D721Med (cell line): ENCODE measurements at places on chromosomes 12 and 14.

DNA sequence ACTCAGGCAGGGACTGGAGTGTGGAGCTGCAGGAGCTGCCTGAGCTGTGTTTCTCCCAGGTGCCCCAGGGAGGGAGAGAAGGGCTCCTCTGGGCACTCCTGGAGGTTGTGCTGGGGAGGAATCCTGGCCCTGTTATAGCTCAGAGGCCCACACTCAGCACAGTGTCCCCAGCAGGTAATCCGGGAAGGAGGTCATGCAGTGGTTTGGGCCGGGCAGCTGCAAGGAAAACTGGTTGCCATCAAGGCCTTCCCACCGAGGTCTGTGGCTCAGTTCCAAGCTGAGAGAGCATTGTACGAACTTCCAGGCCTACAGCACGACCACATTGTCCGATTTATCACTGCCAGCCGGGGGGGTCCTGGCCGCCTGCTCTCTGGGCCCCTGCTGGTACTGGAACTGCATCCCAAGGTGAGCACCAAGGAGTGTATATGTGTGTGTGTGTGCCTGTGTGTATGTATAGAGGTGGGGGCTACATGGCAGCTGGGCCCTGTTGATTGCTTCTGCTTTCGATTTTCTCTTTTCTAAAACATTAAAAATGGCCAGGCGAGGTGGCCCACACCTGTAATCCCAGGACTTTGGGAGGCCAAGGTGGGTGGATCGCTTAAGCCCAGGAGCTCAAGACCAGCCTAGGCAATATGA is 2.0 kb downstream of the AMHR2 start:
- no peak for DNase-seq

DNA sequence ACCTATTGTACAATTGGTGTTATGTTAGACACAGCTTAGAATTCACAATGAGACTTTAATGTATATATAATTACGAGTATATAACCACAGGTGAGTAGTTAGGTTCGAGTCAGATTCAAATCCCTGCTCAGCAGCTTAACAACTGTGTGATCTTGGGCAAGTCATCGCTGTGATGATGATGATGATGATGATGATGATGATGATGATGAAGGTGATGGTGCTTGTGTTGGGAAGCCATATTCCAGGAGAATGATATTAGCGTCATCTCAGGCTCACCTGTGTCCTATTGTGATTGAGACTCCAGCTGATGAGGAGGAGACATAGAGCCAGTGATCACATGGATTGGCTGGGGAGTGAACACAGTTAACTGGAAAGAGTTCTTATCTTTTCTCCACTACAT is 16.5 kb downstream of the RFX4 start:
- DNase-seq: no peak

DNA sequence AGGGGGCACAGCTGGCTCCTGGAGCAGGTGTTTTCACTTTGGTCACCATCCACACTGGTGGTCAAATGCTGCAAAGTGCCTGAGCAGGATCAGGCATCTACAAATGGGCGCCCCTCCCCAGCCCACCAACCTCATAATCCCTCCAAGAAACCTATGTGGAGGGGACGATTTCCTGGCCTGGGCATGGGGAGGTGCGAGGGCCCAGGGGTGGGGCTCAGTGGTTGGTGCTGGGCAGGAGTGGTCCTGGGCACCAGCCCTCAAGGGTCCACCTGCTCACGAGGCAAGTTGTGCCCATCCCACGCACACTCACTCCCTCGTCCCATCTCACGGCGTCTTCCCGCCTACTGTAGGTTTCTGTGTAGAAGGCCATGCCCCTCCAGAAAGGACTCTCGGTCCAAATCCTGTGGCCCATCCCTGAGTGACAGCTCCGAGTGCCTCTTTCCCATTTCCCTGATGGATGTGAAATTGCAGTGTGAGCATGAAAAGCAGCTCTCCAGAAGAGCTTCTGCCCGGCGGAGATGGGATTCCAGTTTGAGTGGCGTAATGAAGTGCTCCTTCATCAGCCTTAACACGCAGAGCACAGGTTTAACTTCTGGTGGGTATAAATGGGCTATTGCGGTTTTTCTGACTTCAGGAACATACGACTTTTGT is 36.9 kb downstream of the SLC15A4 start:
- DNase-seq: no peak

GRCh38 chr12:27754795-27755194 is 25.2 kb upstream of the KLHL42 start:
- no peak for DNase-seq

GRCh38 chr12:130424858-130425697 is 87.4 kb downstream of the PIWIL1 start:
- DNase-seq: no peak

- no peak for DNase-seq
Measured at GRCh38 chr12:121383601-121384021, 16.3 kb upstream of the RNF34 start.

- no peak for DNase-seq
Measured at GRCh38 chr12:55051197-55051947, 31.6 kb downstream of the NEUROD4 start.

DNA sequence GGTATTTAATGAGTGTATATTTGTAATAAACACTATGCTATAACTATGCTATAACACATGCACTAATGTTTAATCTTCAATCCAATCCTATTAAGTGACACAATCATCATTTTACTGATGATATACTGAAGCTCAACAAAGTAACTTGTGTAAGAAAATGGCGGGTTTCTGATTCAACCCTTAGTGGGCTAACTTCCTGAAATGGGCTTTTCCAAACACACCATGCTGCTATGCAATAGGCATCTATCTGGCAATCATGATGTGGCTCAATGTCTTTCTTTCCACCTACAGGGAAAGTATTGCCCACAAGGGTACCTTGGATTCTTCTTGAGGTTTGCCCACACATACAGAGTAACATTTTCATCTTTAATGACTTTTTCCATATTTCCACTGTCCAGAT is 48.3 kb downstream of the DNAI7 start:
- no peak for DNase-seq

DNA sequence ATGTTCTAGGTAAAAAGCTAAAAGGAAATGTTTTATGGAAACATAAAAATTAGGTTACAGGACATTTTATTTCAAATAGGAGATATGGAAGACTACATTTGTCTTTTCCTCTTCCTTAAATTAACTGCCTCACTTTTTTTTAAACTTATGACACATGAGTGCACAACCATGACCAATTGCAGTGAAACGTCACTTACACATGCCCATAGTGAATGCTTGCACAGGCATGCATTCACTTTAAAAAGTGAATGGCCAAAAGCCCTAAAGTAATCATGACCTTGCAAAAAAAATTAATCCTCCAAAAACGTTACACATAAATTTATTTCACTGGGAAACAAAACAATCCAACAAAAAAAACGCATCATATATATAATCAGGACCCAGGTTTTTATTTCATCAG is 343.2 kb upstream of the TMTC1 start:
- DNase-seq: no peak

- DNase-seq: no peak
Measured at GRCh38 chr14:66445936-66446335, 40.2 kb upstream of the CCDC196 start.

DNA sequence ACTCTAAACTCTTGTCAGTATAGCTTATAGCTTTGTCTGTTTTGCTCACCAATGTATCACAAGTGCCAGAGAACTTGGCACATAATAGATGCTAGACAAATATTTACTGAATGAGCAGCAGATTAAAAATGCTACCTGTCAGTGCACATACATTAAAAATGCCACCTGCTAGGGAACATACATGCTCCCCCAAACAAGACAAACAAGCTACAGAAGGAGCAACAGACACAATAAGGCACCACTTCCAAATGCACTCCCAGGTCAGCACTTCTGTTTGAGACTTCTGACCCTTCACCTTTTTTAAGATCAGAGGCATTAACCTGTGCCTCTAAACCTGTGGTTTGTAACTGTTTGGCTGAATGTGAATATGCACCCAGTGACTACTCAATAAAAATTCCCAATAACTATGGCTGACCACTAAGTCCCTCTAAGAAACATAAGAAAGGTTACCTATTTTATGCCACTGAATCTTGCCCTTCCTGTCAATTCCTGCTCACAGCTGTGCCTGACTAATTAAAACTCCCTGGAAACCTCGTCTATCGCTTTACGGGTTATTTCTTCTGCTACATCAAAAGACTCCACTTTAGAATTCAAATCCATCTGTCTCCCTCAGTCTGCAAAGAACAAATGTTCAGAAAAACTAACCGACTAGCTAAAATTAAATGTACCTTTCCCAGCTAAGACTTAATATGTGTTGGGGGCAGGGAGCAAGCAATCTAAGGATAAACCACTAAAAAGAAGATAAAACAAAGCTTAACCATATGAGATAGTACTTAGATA is 41.0 kb downstream of the HECTD4 start:
- no peak for DNase-seq

DNA sequence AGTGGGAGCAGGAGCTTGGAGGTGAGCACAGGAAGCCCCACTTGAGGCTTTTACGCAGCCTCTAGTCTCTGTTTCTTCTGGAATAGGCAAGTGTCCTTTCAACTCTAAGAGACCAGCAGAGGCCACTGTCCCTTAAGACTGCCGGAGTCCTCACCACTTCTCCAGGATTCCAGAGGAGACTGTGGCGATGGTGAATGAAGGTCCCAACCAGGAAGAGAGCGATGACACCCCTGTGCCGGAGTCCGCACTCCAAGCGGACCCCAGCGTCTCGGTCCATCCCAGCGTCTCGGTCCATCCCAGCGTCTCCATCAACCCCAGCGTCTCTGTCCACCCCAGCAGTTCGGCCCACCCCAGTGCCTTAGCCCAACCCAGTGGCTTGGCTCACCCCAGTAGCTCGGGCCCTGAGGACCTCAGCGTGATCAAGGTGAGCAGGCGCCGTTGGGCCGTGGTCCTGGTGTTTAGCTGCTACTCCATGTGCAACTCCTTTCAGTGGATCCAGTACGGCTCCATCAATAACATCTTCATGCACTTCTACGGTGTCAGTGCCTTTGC is 442 bp downstream of the FLVCR2 start:
- DNase-seq: no peak

- DNase-seq: no peak
Measured at GRCh38 chr12:111034083-111034885, 113.9 kb upstream of the MYL2 start.

GRCh38 chr12:103198499-103198898 is 241.0 kb downstream of the ASCL1 start:
- no peak for DNase-seq

DNA sequence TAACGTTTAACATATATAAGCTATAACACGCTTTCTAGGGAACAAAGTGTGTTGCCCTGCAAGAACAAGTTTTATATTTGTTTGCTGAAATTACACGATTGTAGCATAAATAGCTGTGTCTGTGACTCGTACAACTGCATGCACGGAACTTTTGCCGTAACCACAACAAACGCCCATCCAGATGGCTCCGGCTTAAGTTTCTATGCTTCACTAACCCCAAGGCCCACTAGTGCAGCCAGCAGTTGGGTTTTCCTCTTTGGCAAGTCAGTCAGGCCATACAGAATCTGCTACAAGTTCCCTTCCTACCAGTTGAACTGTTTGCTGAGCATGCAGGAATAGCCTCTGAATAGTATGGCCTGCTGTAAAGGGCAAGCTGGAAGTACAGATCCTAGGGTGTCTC is 12.1 kb downstream of the CSRP2 start:
- DNase-seq: no peak

- DNase-seq: no peak
Measured at GRCh38 chr14:19975291-19975690, at the start of gene OR4K15. Gene OR4K15, plus strand, starts transcription at chr14:19975591. Its CDS starts 0 bp downstream, at chr14:19975591.

DNA sequence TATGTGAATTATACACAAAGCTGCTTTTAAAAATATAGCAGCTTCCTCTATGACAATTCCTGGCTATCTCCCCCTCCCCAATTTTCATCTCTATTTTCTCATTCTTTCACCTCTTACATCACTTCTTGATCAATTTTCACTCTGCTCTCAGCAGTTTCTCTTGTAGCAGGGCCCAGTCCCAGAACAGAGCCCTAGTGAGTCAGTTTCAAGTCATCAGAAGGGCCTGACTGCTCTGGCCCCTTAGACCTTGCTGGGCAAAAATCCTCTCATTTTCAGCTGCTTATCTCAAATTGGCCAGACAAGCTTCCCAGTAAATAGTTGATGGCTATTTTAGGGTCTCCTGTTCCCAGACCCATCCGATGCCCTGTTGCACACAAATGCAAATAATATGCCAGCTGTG is 101.4 kb downstream of the TTC7B start:
- DNase-seq: no peak

GRCh38 chr14:87343652-87344051 is 649.3 kb downstream of the GALC start:
- no peak for DNase-seq

DNA sequence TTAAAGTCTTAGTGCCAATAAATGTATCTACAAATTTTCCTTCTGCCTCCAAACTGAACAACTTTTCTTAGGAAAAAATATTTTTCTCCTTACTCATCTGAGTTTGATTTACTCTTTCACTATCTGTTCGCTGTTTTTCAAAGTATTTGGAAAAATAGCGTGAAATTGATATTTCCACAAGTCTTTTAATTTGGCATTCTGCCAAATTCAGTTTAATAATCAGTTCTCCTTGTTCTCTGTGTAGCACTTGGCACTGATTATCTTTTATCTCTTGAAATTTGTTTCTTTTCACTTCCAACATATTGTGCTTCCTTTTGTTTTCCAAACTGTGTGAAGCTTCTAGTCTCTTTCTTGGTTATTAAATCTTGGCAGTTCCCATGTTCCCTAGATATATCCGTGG is 559.8 kb downstream of the RPL10L start:
- no peak for DNase-seq

GRCh38 chr14:73231981-73232851 is 5.1 kb upstream of the PAPLN start:
- DNase-seq: no peak

- no peak for DNase-seq
Measured at GRCh38 chr14:67237591-67237990, 3.6 kb upstream of the PALS1 start.

DNA sequence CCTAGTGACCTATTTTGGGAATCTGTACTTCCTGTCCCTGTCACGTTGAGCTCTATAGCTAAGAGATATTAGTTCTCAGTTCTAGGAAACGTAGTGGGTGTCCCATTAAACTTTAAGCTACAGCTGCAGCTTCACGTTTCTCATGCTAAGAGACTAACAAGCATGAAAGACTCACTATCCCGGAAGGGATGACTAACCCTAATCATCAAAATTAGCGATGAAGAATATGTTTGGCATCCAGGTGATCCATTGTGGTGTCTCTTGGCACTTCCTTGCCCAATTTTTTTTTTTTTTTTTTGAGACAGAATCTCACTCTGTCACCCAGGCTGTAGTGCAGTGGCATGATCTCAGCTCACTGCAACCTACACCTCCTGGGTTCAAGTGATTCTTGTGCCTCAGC is 11.0 kb upstream of the LALBA start:
- no peak for DNase-seq

- DNase-seq: no peak
Measured at GRCh38 chr14:99323603-99324185, 51.7 kb upstream of the BCL11B start.

DNA sequence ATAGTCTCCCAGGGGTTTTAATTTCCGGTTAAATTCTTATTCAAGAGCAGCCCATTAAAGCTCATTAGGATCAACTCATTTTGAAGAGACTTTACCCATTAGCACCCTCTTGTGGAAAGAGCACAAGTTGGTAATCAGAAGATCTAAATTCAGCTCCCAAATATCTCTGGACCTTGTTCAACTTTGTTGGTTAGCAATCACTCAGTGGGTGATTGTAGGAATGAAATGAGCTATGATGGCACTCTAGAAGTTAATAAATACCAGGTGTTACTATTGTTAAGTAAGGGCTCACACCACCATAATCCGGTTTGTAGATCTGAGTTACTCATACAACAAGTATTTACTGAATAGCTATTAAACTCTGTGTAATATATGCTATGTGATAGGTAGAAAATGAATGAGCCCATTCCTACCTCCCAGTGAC is 42.9 kb downstream of the TRIP11 start:
- no peak for DNase-seq

- DNase-seq: no peak
Measured at GRCh38 chr14:89489761-89490437, 72.9 kb upstream of the FOXN3 start.

- DNase-seq: no peak
Measured at GRCh38 chr14:51824191-51824590, 36.2 kb upstream of the GNG2 start.
